ENCODE measurements at places on chromosomes 2 and 18.

GRCh38 chr2:140880573-140880972, 1250.2 kb downstream of the LRP1B start:
- no peak for DNase-seq

DNA sequence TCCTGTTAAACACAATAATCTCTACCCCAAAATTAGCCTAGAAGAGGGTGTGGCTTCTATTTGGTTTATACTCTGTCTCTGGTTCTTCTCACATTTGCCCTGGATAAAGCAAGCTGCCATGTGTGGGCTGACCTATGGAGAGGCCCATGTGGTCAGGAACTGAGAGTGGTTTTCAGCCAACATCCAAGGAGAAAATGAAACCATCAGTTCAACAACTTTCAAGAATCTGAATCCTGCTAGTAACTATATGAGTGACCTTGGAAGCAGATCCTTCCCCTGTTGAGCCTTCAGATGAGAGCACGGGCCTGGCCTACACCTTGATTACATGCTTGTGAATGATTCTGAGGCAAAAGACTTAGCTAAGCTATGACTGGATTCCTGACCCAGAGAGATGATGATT, 11.5 kb upstream of the TRIB2 start:
- no peak for DNase-seq

DNA sequence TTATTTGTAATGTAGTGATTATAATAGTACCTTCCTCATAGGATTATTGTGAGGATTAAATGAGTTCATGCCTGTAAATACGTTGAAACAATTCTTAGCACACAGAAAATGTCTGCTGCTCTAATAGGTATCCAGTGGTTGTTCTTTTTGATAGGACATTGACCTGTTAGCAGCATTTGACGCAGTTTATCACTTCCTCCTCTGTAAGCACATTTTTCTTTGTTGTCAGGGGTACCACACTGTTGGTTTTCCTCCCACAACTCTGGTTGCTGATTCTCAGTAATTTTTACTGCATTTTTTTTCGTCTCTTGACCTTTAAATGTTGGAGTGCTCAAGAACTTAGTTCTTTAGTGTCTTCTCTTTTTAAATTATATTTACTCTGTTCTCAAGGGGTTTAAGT, 15.4 kb downstream of the PPM1B start:
- no peak for DNase-seq

DNA sequence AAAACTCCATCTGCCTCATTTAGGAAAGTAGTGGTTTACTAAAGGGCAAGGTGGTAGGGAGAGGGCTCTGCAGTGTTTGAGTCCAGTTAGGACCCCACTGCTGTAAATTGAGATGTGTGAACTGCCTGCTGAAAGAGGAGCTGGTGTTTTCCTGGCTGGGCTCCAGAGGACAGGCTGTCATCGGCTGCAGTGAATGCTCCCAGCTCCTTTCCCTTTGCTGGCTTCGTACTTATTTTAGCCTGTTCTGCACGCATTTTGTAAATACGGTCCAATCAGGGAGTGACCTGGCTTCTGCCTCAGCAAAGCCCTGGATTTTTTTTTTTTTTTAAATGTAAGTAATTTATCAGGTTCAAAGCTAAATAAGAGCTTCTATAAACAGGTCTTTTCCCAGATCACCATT, 37.5 kb downstream of the SLC4A3 start:
- DNase-seq, result no peak

GRCh38 chr2:194116861-194117260, 1540.2 kb upstream of the SLC39A10 start:
- DNase-seq, result no peak

- DNase-seq, result no peak
These were observed 481.3 kb upstream of the CHAC2 start for GRCh38 chr2:53286345-53286744.

GRCh38 chr2:160062292-160063005, at the start of gene PLA2R1:
PLA2R1 (minus strand) TSS chr2:160062615; CDS start chr2:160062403, 212 bp downstream.
- DNase-seq, result peak; percentile 30

Measured in Daoy (cell line).